Stimulated activated CD8-positive, alpha-beta memory T cell treated with anti-CD3 and anti-CD28 coated beads, Interleukin-2, amount 100 ng/mL, for 48 hours (primary cell): ENCODE measurements at places on chromosomes 7 and 10.
A peak's percentile ranks its signal among the peaks of the same experiment; 100 is the strongest.

GRCh38 chr10:30550967-30551815, 78.4 kb downstream of the LYZL2 start:
- no peak for DNase-seq

DNA sequence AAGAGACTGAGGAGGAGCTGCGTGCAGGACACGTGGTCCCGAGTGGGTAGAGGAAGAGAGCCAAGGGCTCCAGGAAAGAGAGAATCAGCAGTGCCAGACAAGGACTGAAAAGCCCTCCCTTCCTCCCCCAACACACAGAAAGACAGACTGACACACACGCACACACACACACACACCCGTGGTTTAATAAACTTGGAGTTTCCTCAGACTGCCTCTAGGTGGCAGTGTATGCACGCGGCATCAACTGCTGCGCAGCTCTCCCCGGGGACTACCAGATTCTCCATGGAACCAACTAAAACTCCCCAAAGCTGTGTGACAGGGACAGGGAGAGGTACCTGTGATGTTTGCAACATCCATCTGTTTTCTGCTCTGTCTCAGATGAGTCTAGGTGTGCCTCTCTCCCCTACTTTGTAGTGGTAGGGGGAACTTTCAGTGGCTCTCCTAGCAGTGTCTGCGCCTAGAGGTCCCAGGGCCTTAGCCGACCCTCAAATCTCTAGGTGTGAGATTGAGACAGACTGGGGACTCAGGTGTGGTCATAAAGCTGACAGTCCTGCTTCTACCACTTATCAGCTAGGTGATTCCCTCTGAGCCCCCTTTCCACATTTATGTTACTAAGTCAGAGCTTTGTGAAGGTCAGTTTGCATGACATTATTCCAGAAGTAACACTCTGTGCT, 9.3 kb upstream of the TSPAN14 start:
- DNase-seq: peak; percentile 51

GRCh38 chr10:46231087-46231486, 55.7 kb upstream of the ANTXRL start:
- DNase-seq: no peak

- DNase-seq: no peak
Measured at GRCh38 chr10:100504096-100504495, 15.6 kb downstream of the SEC31B start.

DNA sequence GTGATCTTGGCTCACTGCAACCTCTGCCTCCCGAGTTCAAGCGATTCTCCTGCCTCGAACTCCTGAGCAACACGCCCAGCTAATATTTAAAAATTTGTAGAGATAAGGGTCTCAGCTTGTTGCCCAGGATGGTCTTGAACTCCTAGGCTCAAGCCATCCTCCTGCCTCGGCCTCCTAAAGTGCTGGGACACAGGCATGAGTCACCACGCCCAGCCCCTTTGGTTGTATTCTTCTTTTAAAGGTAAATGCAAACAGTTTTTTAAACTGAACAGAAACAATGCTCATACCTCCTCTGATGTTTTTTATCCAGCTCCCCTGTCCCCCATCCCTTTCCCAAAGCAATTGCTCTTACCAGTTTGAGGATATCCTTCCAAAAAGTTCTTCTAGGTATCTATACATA, 79.5 kb upstream of the DUSP5 start:
- no peak for DNase-seq

- DNase-seq: no peak
Measured at GRCh38 chr10:132746801-132747625, 38.9 kb downstream of the NKX6-2 start.

- DNase-seq: no peak
Measured at GRCh38 chr10:104300736-104301292, 31.8 kb downstream of the GSTO2 start.

DNA sequence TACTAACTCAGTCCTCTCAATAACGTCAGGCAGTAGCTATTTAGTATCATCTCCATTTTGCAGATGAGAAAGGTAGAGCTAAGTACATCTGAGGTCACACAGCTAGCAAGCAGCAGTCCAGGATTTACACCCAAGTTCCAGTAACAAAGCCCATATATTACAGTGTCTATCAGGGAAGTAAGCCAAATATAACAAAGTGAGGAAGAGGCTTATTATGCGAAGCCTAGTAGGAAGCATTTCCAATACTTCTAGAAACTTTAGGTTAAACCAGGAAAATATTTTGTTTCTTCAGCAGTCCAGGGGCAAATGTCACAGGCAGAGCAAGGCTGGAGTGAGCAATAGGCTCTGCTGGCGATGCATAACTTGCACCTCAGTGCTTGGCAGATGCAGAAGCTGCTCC, 53.9 kb downstream of the NOC3L start:
- DNase-seq: no peak

- peak; percentile 67 for DNase-seq
Measured at GRCh38 chr7:3063016-3063753, 19.5 kb upstream of the CARD11 start.

DNA sequence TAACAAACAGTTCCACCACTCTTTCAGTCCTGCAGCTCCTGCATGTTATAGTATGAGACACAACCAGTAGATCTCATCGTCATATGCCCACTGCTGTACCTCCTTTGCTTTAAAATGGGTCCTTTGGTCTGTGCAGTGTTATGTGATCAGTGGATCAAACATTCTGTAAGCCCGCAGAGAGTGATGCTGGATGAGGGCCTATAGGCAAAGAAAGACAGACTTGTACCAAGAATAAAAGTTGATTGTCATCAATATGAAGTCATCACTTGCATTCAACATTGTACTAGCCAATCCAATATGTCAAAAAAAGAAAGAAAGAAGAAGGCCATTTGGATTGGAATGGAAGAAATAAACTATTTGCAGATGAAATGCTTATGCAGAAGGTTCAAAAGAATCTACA, 79.8 kb upstream of the PHYHIPL start:
- DNase-seq: no peak

- DNase-seq: no peak
Measured at GRCh38 chr10:122854648-122855047, 9.0 kb upstream of the CUZD1 start.

GRCh38 chr10:89479771-89480446, 55.5 kb downstream of the SLC16A12 start:
- DNase-seq: no peak

GRCh38 chr7:90777041-90777440, 180.9 kb downstream of the CDK14 start:
- DNase-seq: no peak

GRCh38 chr7:69678494-69679187, 80.4 kb downstream of the AUTS2 start:
- no peak for DNase-seq

GRCh38 chr10:33459602-33460001, 125.1 kb upstream of the NRP1 start:
- DNase-seq: no peak

DNA sequence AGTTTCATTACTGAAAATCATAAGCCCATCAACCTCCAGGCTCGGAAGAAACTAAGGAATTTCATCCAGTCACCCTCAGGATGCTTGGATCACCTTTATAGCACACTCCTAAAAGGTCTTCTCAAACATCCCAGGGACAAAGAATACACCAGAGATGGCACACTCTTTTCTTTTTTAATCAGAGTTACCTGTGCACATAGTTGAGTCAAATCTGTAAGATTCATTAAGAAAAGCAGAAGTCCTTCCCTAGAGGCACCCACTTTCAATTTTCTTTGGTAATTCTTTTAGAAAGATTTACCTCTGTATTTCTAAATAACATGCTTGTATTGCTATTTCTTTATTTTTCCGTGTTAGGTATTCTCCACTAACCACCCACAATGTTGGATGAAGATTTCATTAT, 50.6 kb upstream of the IL6 start:
- no peak for DNase-seq

DNA sequence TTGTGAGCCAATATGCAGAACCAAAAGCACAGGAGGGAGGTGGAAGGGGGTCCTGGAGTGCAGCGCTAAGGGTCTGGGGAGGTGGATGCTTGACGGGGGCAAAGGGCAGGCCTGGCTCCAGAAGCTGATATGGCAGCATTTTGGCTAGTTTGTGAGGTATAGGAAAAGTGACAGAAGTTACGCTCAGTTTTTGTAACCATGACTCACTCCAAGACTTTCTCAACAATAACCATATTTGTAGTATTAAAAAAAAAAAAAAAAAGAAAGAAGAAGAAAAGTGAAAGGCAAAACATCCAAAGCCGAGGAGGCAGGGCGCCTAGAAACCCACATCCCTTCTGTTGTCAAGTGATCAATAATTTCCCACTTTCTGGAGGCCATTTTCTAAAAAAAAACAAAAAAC, 92.3 kb downstream of the RNF216 start:
- peak; percentile 28 for DNase-seq
